ENCODE measurements at places on chromosomes 5 and 9.

DNA sequence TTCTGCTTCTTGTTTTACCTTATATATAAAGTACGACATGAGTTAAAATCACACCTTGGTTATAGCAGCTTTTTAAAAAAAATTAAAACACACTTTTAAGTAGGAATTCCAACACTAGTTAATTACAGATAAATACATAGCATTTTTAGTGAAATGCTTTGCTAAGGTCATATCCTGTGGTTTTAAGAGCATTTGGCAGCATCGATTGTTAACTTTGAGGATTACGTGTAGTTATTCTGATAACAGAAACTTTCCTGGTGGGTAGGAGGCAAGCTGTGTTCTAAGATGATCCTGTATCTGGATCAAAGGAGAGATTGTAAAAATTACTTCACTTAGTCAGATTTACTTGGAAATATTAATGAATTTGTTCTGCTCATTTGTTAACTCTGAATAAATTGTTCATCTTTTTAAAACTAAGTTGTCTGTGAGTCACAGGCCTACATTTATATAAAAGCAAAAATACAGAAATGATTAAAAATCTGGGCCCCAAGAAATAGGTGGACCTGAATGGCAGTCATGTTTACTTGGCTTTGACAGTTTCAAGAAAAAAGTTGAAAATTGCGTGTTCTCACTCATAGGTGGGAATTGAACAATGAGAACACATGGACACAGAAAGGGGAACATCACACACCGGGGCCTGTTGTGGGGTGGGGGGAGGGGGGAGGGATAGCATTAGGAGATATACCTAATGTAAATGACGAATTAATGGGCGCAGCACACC, 58.3 kb downstream of the TRIO start:
- no peak for DNase-seq

- no peak for DNase-seq
Observed at GRCh38 chr9:12809720-12810119, 34.9 kb downstream of the LURAP1L start.

- no peak for DNase-seq
Observed at GRCh38 chr5:53405396-53405795, 75.0 kb upstream of the FST start.

DNA sequence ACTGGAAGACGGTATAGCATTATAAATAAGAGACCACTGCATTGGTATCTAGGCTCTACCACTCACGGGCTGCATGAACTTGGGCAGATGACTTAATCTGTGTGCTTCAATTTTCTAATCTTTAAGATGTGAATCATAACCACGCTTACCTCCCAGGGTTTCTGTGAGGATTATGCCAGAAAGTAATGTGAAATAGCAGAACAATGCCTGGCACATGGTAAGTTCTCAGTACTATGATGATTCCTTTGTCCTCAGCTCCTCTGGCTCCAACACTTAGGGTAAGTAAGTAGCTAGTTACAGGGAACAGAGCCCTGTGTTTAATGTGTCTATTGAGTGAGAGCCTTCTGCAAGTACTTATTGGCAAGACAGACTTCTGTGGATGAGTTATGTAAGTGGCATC, 31.1 kb downstream of the POU4F3 start:
- DNase-seq: no peak

DNA sequence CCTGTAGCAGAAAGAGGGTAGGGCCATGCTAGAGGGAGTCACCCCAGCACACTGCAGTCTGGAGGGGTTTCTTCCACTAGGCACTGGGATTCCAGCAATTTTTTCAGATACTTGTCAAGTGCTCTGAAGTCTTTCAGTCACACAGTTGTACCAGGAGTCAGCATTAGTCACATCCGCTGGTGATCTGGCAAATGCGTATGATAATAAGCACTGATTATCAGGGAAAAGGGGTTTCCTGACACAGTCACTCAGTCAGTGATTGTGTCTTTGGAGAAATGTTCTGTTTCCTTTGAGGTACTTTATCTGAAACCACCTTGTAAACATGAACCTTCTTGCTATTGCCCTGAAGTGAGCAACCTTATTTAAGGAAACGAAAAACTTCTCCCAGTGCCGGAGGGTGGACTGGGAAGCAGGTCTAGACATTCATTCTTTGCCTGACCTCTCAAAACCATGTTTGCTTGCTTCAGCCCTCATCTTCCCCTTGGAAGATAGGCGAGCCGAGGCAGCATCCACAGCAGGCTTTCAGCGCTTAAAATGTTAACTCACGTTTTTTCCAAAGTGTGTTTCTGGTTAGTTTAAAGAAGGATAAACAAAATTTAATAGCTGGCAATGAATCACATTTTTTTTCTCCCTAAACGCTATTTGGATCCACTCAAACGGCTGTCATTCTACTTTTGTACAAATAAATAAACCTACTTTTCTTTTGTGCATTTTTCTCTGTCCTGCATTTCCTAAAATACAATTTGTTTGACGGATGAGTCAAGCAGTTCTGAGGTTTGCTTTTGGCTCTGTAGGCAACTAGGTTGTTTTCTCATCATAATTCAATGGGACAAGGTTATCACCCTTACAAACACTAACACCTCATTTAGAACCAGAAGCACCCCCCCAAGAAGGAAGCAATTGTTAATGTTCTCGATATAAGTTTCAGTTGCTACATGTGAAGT, 77.7 kb downstream of the FOXD1 start:
- no peak for DNase-seq

DNA sequence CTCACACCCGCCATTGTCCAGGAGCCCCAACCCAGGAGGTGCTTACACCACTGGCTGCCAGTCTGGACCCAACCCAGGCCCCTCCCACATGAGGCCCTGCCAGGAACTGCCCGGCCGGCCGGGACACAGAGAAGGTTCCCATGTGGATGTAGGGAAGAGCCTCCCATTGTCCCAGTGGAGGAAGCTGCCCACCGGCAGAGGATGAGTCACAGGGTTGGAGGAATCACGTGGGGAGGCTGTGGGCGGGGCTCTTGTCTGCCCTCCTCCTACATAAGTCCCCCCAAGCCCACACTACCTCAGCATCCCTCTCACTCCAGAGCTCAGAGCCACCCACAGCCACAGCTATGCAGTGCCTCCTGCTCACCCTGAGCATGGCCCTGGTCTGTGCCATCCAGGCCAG, 26.1 kb downstream of the PAEP start:
- no peak for DNase-seq

DNA sequence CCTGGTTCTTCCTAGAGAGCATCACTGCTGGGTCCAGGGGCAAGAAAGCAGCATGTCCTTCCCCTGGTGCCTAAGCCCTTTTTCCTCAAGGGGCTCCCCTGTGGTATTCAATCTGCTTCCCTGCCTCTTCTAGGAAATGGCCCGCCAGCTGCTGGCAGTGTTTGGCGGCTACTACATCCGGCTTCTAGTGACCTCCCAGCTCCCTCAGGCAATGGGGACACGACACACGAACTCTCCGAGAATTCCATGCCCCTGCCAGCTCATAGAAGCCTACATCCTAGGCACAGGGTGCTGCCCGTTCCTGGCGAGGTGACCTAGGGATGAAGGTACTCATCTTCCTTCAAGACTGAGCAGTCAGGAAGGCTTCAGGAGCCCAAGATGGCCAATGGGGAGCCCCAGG, 14.6 kb downstream of the TEX53 start:
- no peak for DNase-seq

DNA sequence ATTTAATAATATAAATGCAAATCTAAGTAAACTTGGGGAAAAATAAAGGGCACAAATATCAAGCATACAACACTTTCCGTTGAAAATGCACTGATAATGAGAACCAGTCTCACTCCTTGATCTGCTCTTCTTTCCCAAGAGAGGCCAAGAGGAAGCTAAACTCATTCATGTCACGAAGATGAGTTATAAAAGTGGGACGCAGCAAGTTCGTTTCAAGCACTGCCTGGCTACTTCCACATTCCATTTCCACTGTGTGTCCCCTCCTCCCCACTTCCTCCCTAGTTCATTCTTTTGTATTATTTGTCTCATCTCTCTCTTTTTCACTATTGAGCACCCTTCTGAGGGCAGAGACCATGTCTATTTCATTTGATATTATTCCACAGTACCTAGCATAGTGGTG, 158.1 kb downstream of the SLC24A2 start:
- DNase-seq: no peak

- DNase-seq: no peak
Observed at GRCh38 chr5:1925111-1926070, 42.7 kb upstream of the IRX4 start.

GRCh38 chr9:5557606-5558587, 47.6 kb downstream of the PDCD1LG2 start:
- peak; percentile 71 for DNase-seq

- peak; percentile 55 for DNase-seq
Observed at GRCh38 chr9:123544007-123544827, 188.2 kb downstream of the CRB2 start.

- peak; percentile 70 for DNase-seq
Observed at GRCh38 chr9:3467593-3468219, 58.1 kb downstream of the RFX3 start.
